ENCODE measurements at places on chromosomes 16 and 17.

- DNase-seq, result peak; percentile 40
These were observed 27.3 kb upstream of the CBFA2T3 start for GRCh38 chr16:89004209-89004831.

- no peak for DNase-seq
These were observed 7.4 kb upstream of the CPNE2 start for GRCh38 chr16:57084996-57085395.

DNA sequence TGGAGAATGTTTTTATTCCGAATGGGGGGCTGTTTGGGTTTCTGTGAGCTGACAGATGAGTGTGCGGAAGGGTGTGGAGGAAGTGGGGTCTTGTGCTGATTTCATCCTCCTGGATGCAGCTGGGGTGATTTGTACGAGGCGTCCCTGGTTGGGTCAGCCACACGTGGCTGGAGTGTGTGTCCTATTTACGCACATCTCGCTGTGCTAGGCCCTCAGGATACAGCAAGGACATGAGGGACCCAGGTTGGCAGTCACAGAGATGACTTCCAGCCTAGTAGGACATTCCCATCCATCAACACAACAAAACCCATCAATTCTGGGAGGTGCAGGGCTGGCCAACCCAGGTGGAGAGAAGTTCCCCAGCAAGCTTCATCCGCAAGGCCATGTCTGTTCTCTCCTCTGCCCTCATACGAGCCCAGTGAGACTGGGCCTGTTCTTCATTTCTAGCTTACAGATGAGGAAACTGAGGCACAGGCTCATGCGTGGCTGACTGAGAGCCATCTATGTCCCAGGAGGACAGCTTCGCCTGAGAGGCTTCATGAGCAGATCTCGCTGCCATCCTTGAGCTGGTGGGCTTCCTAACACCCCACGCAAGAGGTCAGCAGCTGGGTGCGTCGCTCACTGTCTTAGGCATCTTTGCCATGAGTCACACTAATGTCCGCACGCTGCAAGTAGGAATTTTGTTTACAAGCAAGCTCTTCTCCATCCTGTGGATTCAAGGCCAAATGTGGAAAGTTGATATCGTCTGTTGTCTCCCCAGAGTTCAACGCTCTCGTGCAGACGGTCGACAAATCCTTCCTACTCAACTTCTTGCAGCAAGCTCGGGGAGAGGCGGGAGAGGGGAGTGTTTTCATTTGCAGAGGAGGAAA is 24.4 kb downstream of the IRF8 start:
- DNase-seq, result no peak

DNA sequence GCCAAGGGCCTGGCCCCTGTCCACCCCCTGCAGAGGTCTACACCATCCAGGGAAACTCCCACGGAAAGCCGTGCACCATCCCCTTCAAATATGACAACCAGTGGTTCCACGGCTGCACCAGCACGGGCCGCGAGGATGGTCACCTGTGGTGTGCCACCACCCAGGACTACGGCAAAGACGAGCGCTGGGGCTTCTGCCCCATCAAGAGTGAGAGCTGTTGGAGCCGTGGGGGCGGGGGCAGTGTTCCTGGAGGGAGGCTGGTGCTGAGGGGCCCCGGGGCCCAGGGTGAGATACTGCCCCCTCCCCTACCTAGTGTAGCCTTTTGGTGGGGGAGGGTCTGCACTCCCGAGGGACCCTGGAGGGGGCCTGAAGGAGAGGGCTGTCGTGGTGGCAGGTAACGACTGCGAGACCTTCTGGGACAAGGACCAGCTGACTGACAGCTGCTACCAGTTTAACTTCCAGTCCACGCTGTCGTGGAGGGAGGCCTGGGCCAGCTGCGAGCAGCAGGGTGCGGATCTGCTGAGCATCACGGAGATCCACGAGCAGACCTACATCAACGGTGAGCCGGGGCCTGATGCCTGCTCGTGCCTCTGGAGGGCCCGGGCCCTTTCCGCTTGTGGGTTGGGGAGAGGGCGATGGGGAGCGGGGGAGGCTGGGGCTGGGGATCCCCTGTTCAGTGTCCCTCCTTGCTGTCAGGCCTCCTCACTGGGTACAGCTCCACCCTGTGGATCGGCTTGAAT is 38.8 kb downstream of the MRC2 start:
- peak; percentile 63 for DNase-seq

DNA sequence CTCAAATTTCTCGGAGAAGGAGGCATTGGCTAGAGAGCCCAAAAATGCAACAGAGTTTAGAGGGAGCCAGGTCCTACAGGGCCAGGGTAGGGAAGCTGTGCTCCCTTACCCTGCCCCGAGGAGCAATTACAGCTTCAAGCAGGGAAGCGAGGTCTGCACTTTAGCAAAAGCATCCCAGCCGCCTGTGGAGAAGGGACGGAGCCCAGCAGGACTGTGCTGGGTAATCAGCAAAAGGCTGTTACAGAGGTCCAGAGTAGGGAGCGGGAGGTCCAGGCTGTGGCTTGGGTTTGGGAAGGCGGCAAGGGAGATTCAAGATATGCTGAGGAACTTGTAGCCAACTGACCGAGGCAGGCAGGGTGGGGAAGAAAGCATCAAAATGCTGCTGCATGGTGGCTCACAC is 162.6 kb downstream of the TMEM132E start:
- DNase-seq, result no peak

DNA sequence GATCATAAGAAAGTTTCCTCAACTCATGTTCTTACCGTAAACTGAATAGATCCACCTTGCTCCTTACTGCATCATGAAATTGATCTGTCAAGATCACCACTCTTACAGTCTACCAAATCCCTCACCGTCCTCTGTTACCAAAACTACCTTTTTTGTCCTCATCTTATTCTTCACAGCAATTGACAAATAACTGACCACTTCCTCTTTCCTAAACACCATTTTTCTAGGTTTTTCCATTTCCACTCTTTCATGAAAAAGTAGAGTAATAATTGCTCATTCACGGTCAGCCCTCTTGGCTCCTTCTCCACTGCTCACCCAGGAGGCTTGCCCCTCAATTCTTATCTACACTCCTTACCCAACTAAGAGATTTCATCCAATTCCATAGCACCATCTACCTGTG is 44.9 kb downstream of the ABCA5 start:
- DNase-seq, result no peak

GRCh38 chr17:76679239-76679638 is 31.5 kb downstream of the MXRA7 start:
- no peak for DNase-seq

DNA sequence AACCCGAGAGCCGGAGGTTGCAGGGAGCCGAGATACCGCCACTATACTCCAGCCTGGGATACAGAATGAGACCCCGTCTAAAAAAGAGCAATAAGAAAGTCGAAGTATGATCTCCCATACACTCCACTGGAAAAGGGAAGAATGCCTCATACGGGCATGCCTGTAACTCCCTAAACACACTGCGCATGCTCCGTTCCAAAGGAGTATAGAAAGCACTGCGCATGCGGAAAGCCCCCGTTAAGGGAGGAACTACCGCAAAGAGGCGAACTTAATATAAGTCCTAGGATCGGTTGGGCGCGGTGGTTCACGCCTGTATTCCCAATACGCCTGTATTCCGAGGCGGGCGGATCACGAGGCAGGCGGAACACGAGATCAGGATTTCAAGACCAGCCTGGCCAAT is 313.1 kb upstream of the ERCC4 start:
- no peak for DNase-seq

- DNase-seq, result no peak
These were observed 10.9 kb downstream of the TRAP1 start for GRCh38 chr16:3706253-3707012.

GRCh38 chr17:76053246-76054111 is 18.8 kb downstream of the SRP68 start:
- no peak for DNase-seq

- no peak for DNase-seq
These were observed 73.9 kb downstream of the MRM1 start for GRCh38 chr17:36675250-36675649.

GRCh38 chr17:37475731-37476420 is 13.8 kb upstream of the DUSP14 start:
- DNase-seq, result no peak

DNA sequence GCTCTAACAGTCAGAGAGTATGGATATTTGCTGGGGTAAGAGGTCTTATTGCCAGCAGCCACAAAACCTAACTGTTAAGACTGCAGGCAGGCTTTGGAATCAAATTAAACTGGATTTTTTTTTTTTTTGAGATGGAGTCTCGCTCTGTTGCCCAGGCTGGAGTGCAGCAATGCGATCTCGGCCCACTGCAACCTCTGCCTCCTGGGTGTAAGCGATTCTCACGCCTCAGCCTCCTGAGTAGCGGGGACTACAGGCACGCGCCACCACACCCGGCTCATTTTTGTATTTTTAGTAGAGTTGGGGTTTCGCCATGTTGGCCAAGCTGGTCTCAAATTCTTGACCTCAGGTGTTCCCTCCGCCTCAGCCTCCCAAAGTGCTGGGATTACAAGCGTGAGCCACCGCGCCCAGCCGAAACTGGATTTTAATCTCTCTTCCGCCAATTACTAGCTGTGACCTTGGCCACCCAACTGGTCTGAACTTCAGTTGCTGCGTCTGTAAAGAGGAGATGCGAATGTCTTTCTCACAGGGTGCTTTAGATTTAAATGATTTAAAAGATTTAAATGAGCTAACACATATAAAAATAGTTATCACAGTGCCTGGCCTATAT is 842 bp downstream of the MRPL10 start:
- no peak for DNase-seq

DNA sequence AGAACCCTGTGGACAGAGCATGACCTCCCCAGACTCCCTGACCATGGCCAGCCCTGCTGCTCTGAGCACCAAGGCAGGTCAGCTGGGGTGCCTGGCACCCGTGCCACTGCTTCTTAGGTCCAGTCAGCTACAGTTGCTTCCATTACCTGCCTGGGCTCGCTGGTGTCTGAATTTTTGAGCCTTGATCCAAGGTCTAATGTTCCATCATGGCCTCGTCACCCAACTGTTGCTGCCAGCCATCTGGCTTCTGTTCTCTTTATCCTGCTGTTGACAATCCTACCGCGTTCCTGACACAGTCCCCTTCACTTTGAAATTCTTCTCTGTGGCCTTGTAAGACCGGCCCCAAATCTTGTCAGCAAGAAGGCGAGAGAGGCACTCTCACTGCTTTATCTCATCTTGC is 16.7 kb downstream of the GLYR1 start:
- DNase-seq, result no peak

GRCh38 chr17:31561469-31562375 is 170.2 kb downstream of the RAB11FIP4 start:
- DNase-seq, result no peak

DNA sequence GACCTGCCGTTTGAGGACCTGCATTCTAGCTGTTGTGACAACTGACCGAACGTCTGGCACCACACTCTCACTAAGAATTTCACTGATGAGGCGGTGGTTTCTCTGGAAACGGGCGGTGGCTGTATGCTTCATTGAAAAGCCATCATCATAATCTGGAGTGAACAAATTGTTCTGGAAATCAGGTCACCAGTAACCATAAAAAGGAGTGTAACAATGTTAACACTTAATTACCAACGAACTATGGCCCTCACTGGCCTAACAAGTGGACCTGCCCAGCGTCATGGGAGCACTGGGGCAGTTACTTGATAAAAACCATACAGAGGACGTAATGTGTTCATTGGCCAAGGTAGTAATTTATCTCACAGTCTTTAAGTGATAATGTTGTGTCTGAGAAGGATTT is 15.4 kb downstream of the SMARCE1 start:
- DNase-seq, result no peak

- DNase-seq, result no peak
These were observed 14.5 kb upstream of the RASD1 start for GRCh38 chr17:17510456-17511292.

DNA sequence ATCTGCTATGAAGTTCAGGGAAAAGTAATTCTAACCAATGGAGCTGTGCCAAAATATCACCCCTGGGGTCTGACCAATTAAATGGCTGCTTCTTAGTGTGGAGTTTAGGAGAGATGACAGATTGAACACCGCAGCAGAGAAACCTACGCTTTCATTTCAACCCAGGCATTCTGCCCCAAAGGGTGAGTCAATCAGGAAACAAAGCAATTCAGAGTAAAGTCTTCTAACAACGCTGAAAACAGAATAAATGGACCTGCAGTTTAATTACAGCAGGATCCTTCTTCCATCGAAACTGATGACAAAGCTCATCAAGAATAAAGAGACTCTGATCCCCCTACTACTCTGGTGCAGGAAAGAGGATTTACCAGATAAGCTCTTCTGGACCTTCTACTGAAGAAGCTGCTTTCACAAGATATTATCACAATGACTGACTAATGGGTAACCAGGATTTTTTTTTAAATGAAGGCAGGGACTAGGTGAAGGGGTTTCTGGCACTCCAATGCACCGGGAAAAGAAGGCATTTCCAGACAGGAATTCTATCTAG is 16.7 kb downstream of the RFFL start:
- DNase-seq, result no peak

GRCh38 chr17:65388911-65389310 is 172.5 kb downstream of the AXIN2 start:
- DNase-seq, result no peak

DNA sequence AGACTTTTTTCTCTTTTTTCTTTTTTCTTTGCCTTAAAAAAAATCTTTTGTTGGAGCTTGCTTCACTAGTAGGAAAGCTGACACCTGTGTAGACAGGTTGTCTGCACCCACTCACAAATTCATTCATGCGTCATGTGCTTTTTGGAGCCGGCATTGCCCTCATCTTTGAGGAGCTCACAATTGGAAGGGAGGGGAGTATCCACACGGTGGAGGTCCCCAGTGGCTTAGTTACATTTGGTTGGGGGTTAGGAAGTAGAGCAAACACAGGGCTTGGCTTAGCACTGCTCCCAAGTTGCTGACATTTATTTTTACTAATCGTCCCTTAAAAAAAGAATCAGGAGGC is 18.7 kb upstream of the MEIOB start:
- no peak for DNase-seq

DNA sequence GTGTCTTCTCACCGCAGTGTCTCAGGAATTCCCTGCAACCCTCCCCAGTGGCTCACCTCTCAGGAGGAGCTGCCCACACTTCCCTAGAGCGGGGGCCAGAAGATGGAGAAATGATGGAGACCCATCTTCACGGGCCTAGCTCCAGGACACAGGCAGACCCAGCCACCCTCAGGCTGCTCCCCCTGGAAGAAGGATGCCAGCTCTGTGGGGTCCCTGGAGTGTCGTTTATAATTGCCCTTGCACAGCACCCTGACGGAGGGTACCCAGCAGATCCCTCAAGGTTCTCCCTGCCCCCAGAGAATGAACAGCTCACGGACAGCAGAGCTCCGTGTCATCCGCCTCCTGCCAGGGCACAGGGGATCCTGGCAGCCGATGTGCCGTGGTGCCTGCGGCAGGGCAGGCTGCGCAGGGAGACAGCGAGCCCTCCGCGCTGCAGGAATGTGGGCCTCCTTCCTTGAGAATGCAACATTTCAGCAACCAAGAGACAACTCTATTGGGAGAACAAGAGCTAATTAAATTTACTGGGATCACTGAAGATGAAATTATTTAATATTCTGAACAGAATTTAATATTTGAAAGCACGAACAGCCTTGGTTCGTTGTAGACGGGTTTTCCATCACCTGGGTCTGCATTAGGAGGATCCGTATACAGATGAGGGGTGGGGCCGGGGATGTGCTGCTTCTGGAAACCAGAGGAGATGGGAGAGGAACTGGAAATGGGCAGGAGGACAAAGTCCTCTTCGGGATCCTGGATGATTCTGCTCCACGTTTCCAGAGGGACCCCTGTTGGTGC is 21.0 kb upstream of the RBFOX3 start:
- DNase-seq, result no peak

- DNase-seq, result no peak
These were observed 24.3 kb upstream of the ADGRG1 start for GRCh38 chr16:57604177-57604576.
